ENCODE measurements at places on chromosomes 16 and 17.
A peak's percentile ranks its signal among the peaks of the same experiment; 100 is the strongest.

DNA sequence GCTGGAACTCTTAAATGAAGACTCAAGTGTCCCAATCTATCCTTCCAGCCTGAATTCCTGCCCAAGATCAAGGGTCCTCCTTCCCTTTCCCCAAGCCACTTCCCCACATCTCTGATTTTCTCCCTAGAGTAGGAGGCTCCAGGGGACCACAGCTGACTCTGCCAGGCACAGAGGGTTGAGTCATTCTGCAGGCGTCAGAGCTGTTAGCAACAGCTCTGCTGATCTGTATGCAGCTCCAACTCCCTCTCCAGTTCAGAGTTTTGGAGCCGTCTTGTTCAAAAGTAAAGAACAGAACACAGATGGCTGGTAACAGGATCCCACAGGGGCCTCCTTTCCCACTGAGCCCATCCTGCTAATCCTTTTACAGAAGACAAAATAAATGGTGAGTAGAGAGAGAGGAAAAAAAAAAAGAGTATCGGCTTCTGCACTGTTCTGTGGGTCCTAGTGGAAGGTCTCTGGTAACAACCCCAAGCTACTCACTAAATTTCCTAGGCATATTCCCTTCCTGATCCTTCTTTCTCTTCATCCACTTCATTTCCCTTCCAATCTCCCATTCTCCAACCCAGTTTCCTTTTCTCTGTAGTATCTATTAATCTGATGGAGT lies 13.4 kb upstream of the TAOK1 start:
- no peak for DNase-seq

DNA sequence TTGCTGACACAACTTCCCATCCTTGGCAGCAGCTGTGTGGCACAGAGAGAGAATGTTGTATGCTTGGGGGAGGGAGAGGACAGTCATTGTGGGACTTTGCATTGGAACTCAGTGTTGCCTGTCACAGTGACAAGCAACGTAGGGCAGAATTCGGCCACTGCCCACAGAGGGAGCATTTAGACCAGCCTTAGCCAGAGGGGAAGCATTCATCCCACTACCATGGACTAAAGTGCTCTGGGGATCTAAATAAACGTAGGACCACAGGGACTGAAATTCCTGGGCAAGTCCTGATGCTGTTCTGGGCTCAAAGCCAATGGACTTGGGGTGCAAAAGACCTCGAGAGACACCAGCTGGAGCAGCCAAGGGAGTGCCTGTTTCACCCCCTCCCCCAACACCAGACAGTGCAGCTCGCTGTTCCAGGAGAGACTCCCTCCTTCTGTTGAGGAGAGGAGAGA lies 44.9 kb downstream of the ABCA8 start:
- DNase-seq: no peak

DNA sequence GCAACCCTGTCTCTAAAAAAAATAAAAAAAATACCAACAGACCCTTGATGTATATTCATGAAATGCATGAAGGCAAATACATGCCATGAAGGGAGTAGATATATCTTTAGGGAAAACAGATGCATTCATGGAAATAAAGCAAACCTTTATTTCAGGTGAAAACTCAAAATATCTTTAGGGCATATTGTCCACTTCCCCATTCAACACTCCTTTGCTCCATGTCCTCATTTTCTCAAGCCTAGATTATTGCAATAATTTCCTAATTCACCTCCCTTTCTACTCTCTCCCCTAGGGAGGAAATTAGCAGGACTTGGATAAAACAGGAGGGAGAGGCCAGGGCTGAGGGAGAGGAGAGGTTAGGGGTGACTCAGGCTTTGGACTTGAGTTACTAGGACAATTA lies 5.7 kb upstream of the VPS25 start:
- no peak for DNase-seq

- DNase-seq: no peak
Measured at GRCh38 chr16:30136971-30137605, 14.1 kb upstream of the MAPK3 start.

- DNase-seq: peak; percentile 89
Measured at GRCh38 chr16:31700530-31701388, 172.8 kb upstream of the ZNF267 start.
